ENCODE measurements at places on chromosomes 13 and 19.

GRCh38 chr19:3844596-3844995 is 24.2 kb downstream of the ZFR2 start:
- DNase-seq: no peak

DNA sequence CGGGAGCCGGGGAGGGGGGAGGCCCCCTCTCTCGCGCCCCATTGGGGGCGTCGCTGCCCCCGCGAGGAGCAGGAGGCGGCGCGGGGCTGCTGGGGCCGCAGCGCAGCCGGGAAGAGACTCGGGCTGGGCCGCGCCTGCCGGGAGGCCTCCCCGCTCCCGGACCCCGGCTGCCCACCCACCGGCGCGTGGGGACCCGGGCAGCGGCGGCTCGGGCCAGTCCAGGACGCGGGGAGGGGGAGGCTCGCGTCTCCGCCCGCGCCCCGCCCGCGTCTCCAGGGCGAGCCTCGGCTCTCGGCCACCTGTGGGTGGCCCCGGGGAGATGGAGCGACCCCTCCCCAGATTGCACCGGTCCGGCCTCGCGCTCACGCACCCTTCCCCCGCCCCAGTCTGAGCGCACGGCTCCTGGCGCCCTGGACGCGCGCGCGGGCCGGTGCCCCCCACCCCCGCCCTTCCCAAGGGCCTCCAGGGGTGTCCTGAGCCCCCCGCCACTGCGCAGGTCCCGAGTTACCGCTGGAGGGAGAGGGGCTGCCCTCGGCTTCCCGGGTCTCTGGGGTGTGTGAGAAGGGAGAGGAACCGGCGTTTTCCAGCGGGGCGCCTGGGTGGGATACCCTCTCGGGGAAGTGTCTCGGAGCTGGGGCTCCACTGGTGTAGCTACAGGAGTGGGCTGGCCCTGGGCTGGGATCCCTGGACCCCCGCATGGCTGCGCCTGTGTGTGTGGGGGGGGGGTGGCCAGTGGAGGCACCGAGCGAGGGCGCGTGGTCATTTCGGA is 645 bp downstream of the PALM start:
- no peak for DNase-seq

DNA sequence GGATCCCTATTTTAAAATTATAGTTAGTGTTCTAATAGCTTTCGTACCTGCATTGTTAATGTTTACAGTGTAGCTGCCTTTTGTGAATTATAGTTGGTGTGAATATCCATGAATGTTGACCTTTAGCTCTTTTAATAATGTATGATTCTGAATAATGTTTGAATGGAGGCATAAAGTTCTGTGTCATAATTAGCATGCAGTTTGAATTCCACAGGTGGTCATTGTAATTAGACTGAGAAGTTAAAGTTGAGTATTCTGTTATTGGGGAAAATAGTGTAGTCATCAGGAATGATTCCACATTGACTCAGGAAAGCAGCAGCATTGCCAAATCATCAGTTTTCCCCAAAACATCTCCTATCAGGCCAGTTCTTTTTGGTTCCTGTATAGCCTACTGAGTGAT is 12.1 kb downstream of the GPR18 start:
- DNase-seq: no peak

DNA sequence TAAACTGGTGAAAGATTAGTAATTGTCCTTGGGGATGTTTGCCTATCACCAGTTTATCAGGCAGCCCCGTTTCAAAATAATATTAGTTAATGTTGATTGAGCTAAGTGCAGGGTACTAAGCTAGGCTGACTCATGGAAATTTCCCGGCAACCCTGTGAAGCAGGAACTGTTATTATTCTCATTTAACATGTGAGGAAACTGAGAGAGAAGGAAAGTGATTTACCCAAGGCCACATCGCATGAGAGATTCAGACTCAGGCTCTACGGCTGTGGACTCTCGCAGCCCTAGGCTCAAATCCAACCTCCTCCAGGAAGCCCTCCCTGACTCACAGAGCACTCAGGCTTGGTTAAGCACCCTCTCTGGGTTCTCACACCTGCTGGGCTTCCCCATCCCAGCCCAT is 19.7 kb downstream of the CLPTM1 start:
- no peak for DNase-seq

DNA sequence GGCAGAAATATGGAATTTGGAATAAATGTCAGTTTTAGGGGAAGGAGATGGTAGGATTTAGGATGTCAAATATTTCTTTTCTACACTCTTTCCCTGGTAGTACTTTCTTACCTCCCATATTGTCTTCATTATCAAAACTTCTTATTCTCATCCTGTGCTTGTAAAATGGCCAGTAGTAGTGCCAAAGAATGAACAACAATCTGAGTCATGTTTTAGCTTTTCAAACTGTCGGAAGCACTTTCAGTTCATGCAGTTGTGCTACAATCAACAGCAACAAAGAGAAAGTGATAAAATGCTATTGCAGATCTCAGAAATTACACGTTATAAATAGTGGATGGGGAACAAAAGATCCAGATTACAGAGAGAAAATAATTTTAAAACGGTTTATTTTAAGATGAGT is 193.7 kb upstream of the RXFP2 start:
- no peak for DNase-seq

DNA sequence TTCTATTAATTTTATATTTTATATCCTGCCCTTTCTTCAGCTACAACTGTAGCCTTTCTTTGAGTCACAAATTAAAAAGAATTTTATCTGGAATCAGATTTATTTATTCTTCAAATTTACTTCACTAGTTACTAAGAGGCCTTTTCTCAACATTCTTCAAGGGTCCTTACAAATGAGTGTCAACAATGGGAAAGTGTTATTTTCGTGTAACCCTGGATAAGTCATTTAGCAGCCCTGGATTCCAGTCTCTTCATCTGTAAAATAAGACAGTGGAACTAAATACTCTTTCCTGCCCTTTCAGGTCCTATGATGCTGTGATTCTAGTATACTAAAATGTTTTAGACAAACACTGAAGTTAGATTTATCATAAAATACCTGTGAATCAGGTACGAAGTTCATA is 397.0 kb downstream of the KLF12 start:
- no peak for DNase-seq

DNA sequence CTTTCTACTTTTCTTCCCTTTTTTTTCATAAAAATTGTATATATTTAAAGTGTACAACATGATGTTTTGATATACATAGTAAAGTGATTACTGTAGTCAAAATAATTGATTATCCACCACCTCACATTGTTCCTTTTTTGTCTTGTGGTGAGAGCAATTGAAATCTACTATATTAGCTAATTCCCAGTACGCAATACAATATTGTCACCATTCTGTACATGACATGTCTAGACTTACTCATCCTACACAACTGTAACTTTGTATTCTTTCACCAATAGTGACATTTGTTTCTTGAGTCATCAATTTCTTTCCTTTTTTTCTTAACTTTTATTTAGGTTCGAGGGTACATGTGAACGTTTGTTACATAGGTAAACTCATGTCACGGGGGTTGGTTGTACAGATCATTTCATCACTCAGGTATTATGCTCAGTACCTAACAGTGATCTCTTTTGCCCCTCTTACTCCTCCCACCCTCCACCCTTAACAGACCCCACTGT is 265.2 kb downstream of the KCNRG start:
- DNase-seq: no peak

- no peak for DNase-seq
Observed at GRCh38 chr13:43512221-43512620, 274.6 kb downstream of the ENOX1 start.

GRCh38 chr13:31801088-31801487 is 61.8 kb downstream of the RXFP2 start:
- no peak for DNase-seq

DNA sequence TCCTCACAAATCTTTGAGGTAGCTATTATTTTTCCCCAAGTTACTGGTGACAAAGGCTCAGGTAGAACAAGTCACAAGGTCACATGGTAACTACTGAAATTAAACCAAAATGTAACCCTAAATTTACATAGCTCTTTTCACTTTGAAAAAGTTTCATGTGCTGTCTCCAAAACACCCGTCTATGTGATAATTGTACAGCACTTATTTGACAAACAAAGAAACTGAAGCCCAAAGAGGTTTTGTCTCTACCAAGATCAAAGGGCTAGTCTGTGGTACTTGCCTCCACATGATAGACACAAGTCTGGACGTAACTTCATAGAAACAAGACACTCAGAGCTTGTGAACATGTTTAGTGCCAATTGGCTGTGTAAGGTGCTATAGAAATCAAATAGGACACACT is 108.3 kb downstream of the SACS start:
- DNase-seq: no peak

- DNase-seq: no peak
Observed at GRCh38 chr13:74110053-74110452, 24.2 kb downstream of the KLF12 start.

DNA sequence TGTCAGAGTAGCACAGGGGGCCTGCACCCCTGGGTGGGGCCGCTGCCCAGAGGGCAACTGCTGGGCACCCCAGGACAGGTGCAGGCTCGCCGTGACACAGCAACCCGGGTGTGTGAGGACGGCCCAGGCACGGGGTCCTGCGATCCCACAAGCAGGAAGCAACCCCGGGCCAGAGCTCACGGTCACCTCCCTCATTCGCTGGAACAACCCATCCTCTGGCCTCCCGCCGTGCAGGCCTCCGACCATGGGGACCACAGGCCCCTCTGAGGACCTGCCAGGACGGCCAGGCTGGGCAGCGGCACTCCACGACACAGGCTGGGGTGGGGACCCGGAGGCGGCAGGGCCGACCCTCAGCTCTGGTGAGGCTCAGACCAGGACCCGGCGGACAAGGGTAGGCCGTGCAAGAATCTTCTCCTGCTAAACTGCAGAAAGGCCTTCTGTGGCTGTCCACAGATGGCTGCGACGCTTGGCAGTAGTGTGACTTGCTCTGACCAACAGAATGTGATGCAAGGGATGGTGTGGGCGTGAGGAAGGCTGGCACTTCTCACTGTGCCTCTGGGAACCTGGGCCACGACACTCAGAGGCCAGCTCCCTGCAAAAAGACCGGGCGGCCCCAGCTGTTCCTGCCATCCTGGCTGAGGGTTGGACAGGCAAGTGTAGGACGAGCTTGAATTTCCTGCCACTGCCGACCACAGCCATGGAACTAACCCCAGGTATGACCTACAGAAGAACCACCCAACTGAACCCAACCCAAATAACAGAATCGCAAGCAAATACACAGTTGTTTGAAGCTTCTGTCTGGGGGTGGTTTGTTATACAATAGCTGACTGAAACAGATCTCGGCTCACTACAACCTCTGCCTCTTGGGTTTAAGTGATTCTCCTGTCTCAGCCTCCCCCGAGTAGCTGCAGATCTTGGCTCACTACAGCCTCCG is 26.5 kb downstream of the PIP5K1C start:
- no peak for DNase-seq

- DNase-seq: no peak
Observed at GRCh38 chr19:47036097-47036651, 12.2 kb downstream of the TMEM160 start.

DNA sequence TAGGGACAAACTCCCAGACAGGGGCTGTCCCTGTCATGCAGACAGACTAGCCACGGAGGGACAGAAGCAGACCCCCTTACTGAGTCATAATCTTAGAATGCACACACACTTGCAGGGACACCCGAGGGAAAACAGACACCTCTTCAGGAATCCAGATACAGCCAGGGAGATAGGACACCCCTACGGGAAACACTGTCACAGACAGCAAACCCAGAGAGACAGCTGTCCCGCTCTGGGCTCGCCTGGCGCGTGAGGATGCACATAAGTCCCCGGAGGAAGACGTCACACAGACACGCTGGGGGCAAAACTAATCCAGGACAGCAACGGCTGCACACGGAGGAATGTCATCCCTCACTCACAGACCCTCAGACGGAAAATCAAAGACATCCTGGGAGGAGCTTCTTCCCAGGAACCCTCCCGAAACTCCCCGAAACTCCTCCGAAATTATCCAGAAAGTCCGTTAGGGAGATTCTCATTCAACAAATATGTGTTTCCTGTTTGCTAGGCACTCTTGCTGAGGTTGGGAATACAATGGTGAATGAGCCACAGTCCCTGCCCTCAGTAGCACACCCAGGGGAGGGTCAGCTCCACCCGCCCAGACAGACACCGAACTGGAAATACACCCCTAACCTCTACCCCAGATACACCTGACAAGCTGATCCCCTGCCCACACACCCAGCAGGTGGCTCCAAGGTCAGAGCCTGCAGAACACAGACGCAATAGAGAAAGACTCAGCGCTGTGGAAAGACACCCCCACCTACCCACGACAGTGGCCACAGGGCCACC is 15.2 kb upstream of the TOMM40 start:
- DNase-seq: no peak

DNA sequence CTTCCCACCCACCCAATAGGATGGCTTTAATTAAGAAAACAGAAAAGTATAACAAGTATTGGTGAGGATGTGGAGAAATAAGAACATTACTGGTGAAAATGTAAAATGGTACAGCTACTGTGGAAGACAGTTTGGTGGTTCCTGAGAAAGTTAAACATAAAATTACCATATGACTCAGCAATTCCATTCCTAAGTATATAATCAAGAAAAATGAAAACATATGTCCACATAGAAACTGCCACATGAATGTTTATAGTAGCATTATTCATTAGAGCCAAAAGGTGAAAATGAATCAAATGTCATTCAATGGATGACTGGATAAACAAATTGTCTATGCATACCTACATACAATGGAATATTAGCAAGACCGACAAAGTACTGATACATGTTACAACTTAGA is 16.9 kb downstream of the DZIP1 start:
- no peak for DNase-seq

DNA sequence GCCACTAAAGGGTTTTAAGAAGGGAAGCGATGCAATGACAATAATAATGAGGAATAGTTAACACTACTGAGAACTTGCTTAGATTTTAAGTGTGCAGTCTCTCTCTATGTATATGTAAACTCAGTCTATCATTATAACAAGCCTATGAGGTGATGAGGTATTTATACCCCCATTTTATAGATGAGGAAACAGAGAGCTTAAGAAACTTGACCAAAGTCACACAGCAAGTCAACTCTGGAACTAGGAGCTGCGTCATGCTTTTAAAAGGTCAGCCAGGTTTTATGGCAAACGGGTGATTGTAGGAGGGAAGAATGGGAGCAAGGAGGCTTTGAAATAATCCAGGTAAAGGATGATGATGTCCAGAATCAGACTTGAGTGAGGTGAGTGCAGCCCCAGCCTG is 103.4 kb downstream of the TM9SF2 start:
- no peak for DNase-seq

DNA sequence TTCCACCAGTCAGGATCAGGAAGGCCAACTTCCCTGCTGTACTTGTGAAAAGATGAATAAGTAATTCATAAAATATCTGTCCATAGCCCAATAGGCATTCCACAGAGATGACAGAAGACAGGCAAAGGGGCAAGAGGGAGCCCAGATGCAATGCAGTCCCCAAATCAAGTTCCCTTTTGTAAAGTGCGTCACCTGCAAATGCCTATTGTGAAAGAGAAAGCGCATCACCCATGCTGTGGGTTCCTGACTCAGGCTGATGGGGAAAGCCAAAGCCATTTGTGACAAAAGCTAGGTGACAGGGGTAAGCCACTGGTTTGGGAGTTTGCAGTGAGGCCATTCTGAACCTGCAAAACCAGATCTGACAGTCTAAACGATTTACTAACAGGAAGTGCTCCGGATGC is 157.5 kb upstream of the ZNF536 start:
- DNase-seq: no peak
